ENCODE measurements at places on chromosomes 12 and 14.

GRCh38 chr12:131897276-131897675 lies 2.9 kb downstream of the ULK1 start:
- DNase-seq, result no peak

DNA sequence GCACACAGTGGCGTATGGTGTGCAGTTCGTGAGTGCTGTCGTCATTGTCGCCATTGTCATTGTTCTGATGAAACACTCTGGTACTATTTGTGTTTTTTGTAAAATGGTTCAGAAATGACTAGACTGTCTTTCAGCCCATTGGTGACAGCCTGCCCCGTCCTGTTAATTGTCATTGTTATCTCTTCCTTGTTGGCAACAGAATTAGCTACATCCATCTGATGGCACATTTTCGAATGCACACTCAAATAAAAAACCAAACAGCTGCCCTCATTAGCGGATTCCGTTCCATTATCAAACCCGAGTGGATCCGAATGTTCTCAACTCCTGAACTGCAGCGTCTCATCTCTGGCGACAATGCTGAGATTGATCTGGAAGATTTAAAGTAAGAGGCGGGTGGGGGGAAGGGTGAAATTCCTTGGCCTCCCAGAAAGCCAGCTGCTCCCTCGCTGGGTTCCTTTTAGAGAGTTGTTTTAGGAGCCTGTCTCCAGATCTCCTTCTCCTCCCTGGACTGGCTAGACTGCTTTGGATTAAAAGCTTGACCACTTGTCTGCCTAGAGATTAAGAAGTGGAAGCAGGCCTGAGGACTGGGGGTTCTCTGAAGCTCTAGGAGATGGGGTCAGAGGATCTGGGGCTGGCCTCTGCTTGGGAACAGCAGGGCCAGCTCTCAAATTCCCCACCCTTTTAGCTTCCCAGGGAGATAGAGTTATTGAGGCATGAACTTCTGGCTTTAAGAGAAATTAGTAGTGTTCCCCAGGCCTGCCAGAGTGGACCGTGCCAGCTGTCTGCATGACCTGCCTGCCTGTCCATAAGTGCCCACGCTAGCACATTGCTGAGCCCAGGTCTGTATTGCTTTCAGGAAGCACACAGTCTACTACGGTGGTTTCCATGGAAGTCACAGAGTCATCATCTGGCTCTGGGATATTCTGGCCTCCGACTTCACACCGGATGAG lies 43.3 kb downstream of the MMAB start:
- no peak for DNase-seq

GRCh38 chr12:102227954-102228353 lies 30.3 kb upstream of the PMCH start:
- no peak for DNase-seq

DNA sequence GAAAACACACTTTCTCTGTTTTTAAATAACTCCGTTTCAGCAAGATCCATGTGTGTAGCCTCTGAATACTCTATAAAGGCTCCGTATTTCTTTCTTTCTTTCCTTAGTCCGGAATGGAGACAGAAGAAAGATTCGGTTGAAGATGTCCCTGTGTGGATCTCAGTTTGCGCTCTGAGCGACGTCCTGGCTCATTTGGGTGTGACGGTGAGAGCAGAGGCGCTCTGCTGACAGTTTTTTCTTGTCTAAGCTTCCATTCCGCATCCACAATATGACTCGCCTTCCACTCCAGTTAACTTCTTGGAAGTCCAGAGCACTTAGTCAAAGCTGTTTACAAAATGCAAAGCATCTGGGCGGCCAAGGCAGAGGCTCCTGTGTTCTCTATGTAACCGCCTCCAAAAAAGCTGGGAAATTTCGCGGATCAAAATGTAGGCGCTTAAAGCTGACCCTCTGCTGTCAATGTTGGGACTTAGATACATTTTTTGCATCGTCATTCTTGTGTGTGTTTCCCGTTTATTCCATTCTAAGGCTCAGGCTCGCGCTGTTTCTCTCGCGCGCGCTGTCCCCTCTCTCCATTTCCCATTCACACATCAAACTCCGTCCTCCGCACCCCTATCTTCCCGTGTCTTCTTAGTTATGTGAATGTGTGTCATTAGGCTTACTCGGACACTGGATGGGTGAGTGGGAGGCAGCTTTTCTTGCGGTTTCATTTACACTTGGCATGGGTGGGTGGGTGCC lies 880 bp upstream of the FLRT2 start:
- no peak for DNase-seq

Data from NCI-H1417 (cell line).